Mesangial cell (primary cell): ENCODE measurements at places on chromosomes 5 and 9. TPM values are rescaled to one million over a fixed set of nuclear protein-coding genes. Genes with fewer than 3 reads are reported as not detected.

DMGDH gene
- 0.33 and 3.3 TPM in 2 replicates for total RNA-seq

PDGFRB gene
- total RNA-seq: 35.4 and 101 TPM in 2 replicates

FRMD3 gene
- 1.3 and 2.9 TPM in 2 replicates for total RNA-seq

HTR1A gene
- total RNA-seq: not detected in 2 replicates

GNG10 gene
- total RNA-seq: 37.3 and 68.4 TPM in 2 replicates
